ENCODE measurements at places on chromosomes 5 and 9.

- peak; percentile 34 for DNase-seq
Measured at GRCh38 chr5:89847743-89848142, 561.8 kb downstream of the CETN3 start.

DNA sequence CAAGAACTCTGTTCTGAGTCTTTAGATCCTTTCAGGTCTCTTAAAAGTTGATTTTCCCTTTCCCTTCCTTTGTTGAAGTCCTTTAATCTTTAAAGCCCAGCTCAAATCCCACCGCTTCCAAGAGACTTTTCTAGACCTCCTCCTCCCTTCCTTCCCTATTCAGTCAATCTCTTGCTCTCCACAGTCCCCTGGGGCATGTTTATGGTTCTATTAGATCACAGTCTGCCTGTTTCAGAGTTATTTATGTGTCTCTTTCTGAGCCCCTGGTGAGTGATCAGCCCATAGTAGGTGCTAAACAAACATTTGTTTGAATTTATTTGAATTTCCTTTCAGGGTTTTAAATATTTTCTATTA lies 7.2 kb upstream of the ARSI start:
- no peak for DNase-seq

DNA sequence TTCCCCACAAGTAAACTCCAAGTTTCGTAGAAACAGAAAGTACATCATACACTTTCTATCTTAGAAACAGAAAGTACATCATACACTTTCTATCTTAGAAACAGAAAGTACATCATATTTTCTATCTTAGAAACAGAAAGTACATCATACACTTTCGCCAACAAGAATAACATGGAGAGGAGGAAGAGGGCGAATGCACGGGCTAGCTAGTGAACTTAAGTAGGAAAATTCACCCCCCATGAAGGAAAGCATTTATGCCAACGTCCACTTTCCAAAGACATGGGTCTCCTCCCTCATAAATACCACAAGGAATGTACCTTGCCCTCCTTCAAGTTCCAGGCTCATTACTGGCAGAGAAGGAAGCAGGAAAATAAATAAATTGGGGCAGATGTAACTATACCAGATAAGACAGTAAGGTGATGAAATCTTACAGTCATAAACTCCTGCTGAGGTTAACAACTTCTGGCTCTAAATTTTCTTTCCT lies 64.7 kb downstream of the FRMD3 start:
- DNase-seq = no peak

- DNase-seq = no peak
Measured at GRCh38 chr9:135772056-135772646, 70.2 kb downstream of the KCNT1 start.

DNA sequence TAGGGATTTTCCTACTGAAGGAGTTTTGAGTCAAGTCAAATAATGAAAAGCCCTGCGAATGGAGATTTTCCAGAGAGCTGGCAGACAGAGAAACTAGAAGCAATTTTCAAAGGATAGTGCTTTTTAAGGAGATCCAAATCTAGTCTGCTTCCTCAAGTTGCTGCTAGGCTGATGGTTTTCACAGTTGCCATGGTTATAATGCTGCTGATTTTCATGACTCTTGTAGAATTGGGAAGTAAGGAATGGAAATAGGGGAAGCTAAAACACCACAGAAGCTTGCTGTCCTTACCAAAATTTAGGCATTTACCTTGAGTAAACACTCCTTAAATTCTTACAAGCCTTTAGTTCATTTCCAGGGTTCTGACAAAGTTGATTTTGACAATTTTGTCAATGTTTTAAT lies 30.1 kb upstream of the HAPLN1 start:
- DNase-seq = no peak

DNA sequence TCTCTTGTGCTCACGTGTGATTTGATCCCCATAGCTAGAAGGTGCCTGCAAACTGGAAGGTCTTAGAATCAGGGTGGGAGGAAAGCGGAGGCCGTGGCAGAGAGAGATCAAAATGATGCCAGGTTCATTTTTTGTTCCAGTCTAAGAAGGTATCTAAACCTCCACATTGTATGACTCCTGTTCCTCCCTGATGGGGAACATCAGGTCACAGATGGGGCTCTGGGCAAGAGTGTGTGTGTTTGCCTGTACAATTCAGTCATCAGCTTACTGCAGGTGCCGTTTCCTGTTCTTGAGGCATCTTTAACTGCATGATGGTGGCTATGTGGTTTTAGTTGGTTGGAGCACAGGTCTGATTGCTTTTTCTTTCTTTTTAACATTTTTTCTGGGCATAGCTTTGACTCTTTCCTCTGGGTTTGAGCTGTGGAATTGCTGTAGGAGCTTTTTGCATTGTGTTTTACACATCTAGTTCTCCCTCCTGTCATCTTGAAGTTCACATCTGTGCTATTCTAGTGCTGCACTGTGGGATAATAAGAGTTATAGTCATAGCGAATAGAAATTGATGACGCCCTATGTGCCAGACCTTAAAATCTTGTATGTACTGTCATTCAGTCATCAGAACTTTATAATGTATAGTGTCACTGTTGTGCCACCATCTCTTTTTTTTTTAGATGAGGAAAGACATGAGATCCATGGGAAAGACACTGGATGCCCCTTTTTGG lies 30.8 kb downstream of the ARHGAP26 start:
- DNase-seq = no peak

- DNase-seq = no peak
Measured at GRCh38 chr5:166505544-166505943, 1785.9 kb upstream of the WWC1 start.
